MV-4-11 (cell line): ENCODE measurements at places on chromosomes 11 and 22.

GRCh38 chr11:69448471-69449284 is 32.8 kb upstream of the LINC01488 start:
- DNase-seq = no peak

GRCh38 chr11:134275188-134275533 is 1.0 kb upstream of the GLB1L3 start:
- DNase-seq = no peak

GRCh38 chr11:93510196-93510873 is 32.9 kb downstream of the SMCO4 start:
- DNase-seq = no peak

DNA sequence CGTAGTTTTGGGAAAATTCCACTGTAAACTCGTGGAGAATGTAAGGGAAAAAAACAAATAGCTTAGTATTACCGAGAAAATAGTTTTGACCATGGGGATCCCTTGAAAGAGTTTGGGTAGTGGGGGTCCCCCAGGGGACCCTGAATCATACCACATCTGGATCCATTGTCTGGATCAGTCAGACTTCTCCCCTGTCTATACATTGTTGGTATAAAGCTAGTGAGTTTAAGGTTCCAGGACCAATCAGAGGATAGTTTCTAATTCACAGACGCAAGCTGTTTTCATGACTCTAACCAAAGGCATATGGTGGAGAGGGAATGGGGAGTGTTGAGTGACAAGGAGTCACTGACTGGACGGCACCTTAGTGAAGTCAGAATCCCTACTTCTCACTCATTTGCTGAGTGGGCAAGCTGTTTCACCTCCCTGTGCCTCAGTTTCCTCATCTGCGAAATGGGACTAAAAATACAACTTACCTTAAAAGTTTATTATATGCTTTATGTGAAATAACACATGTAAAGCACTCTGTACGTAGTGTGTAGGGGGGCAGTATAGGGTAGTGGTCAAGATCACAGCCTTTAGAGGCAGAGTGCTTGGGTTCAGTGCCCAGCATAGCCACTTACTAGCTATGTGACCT is 90.2 kb downstream of the TRAF6 start:
- no peak for DNase-seq

- DNase-seq = no peak
Measured at GRCh38 chr11:95702526-95702925, 87.1 kb downstream of the FAM76B start.

- no peak for DNase-seq
Measured at GRCh38 chr11:86955111-86955360, 159 bp downstream of the FZD4 start.

DNA sequence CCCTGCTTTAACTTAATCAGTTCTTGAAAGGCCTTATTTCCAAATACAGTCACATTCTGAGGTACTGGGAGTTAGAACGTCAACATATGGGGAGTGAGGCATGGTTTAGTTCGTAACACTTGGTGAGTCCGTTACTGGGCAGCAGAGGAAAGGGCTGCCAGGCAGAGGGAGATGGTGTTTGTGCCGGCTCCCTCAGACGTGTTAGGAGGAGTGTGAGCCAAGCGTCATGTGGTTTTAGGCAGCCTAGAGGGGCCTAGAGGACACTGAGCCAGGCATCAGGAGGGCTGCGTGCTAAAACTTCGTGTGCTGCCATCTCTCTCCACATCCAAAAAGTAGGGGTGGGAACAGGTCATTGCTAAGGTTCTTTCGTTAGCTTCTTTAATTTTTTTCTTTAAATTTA is 10.2 kb downstream of the BCR start:
- DNase-seq = no peak

GRCh38 chr22:26367402-26368245 is 61.4 kb upstream of the ASPHD2 start:
- peak; percentile 46 for DNase-seq

- no peak for DNase-seq
Measured at GRCh38 chr22:31897842-31898805, 46.2 kb upstream of the YWHAH start.

DNA sequence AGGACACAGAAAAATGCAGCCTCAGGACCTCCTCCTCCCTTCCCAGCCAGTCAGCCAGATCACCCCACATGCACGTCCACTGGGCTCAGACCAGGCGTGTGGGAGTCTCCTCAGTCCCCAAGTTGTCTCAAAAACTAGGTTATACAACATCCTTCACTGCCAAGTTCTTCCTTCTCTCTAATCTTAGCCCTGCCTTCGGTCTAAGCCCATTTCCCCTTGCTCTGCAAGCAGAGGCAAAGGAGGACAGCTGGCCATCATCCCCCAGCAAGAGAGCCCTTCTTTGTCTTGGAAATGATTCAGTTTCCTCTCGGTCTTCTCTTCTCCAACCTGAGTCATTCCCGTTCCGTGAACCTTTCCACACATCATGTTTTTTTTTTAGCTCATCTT is 14.0 kb upstream of the NRGN start:
- peak; percentile 53 for DNase-seq

- DNase-seq = no peak
Measured at GRCh38 chr11:7278314-7278917, 26.7 kb downstream of the SYT9 start.
